ENCODE measurements at places on chromosomes 4 and X.

GRCh38 chrX:153342762-153343558 lies 9.0 kb downstream of the ZNF275 start:
- no peak for DNase-seq

- no peak for DNase-seq
Observed at GRCh38 chr4:98682719-98683118, 24.3 kb upstream of the TSPAN5 start.

GRCh38 chr4:53593765-53594164 lies 2.5 kb upstream of the LNX1 start:
- DNase-seq, result no peak

- no peak for DNase-seq
Observed at GRCh38 chrX:12936947-12937346, 30.5 kb downstream of the TLR8 start.

DNA sequence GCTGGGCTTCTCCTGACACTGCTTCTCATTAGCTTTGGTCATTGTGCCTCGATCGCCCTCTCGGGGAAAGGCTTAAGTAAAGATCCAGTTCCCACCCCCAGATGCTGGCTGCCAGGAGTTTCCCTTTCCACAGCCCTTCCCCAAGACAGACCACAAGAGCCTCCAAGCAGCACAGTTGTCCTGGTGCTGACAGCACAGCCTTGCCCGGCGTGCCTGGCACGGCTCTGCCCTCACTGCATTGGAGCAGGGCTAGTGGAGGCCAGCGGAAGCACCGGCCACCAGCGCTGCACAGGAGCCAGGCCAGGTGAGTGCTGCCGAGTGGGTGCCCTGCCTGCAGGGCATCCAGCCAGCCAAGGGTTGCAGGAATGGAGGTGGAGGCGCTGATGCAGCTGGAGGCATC lies 9.7 kb upstream of the MSANTD1 start:
- no peak for DNase-seq

DNA sequence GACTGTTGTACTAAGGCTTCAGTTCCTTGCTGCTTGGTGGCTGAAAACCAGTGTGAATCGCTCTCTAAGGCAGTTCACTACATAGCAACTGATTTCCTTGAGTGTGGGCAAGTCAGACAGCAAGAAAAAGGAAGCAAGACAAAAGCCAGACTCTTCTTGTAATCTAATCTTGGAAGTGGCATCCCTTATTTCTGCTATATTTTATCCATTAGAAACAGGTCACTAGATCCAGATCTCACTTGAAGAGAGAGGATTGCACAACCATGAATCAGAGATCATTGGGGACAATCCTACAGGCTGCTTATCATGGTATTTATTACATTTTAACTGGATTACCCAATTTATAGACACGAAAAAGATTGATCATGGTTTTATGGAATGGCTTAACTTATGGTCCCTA lies 684.5 kb downstream of the GRID2 start:
- DNase-seq, result no peak

DNA sequence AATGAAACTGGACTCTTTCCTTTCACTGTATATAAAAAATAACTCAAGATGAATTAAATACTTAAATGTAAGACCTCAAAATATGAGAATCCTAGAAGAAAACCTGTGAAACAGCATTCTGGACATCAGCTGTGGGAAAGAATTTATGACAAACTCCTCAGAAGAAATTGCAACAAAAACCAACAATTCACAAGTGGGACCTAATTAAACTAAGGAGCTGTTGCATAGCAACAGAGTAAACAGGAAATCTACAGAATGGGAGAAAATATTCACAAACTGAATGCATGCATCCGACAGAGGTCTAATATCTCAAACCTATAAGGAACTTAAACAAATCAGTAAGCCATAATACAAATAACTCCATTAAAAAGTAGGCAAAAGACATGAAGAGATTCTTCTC lies 851.7 kb upstream of the PCDH10 start:
- no peak for DNase-seq

DNA sequence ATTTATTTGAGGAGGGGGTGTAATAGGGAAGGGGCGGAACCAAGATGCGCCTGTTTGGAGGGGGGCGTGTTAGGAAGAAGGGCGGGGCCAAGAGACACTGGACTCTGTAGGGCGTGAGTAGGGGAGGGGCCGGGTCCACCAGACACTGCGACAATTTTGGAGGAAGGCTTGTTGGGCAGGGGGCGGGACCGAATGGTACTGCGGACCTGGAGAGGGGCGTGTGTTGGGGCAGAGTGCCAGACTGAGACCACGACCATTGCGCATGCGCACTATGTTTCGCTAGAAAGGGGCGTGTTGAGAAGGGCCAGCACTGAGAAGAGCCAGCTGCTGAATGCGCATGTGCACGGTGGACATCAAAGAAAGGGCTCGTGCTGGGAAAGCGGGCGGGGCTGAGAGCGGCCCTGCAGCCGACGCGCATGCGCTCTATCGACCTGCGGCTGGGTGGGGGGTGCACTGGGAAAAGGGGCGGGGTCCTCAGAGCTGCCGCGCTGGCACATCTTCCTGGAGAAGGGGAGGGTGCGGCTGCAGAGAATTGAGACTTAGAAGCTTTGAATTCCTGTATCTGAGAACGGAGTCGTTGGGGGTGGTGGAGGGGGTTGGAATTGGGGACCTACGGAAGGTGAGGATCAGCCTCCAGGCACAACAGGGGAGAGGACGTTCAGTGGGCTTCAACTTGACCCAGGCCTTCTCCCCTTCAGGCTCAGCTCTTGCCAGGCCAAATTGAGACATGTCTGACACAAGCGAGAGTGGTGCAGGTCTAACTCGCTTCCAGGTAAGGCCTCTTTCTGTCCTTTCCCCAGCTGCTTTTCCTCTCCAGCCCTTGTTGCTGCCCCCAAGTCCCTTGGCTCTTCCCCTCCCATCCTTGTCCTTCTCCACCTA lies 1.3 kb downstream of the MAGED2 start:
- DNase-seq, result peak; percentile 93

GRCh38 chrX:76434103-76434741 lies 6.7 kb downstream of the MAGEE1 start:
- DNase-seq, result no peak

- no peak for DNase-seq
Observed at GRCh38 chrX:44002567-44002966, 29.4 kb upstream of the NDP start.

- DNase-seq, result peak; percentile 37
Observed at GRCh38 chr4:73446336-73446938, 10.4 kb downstream of the AFP start.
